ENCODE measurements at places on chromosomes 1 and 21.

- no peak for DNase-seq
These were observed 2.7 kb downstream of the IL10RB start for GRCh38 chr21:33268737-33269441.

DNA sequence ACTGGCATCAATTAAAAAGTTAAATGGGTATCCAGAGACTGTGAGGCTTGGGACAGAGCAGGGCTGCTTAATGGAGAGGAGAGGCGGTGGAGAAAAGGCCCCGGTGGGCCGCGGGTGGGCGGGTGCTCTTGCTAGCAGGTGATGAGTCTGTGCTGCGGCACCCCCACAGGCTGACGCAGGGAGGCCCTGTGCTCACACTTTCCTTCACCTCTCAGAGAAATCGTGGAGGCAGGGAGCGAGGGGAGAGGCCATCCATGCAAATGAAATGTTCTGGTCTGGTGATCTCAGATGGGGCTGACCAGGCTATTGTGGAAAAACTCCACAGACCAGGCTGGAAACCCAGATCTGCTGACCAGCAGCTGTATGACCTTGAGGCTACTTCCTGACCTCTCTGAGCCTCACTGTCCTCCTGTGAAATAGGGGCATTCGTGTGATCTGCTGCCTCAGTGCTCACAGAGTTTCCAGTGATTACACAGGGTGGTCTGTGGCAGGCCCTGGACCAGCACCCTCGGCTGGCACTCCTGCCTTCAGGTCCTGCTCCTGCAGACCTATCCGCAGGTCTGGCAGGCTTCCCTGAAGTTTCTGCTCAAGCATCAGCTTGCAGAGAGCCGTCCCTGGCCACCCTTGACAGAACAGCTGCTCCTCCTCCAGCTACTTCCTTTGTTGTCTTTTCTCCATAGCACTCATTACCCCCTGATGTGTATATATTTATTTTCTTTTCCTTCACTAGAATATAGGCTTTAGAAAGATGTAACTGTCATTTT is 89.2 kb downstream of the BEND5 start:
- DNase-seq, result no peak

GRCh38 chr1:36988741-36989193 is 45.5 kb downstream of the GRIK3 start:
- no peak for DNase-seq

DNA sequence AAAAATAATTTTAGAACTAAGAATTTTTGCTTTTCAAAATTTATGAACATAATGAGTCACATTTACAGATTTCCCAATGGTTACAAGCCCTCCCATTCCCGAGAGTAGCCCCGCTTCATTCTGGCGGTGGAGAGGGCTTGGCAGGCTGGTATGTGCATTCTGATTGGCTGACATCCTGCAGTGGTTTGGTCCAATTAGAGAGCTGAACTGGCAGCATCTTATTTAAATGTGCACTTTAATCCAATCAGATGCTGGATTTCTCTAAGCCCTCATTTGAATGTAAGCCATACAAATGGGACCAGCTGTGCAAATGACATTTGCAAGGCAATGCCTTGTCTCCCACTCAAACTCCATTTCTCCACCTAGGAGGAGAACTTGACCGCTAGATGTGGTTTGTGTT is 18.0 kb upstream of the TRIM17 start:
- DNase-seq, result no peak

GRCh38 chr1:205504311-205505075 is at the start of gene CDK18:
CDK18 (plus strand) TSS chr1:205504669; CDS start chr1:205523168, 18,499 bp downstream.
- DNase-seq, result peak; percentile 89

- DNase-seq, result no peak
These were observed 25.8 kb downstream of the KRTAP10-1 start for GRCh38 chr21:44514218-44514520.

GRCh38 chr1:82445132-82445531 is 644.4 kb downstream of the ADGRL2 start:
- no peak for DNase-seq

- DNase-seq, result peak; percentile 88
These were observed 3.9 kb upstream of the NUAK2 start for GRCh38 chr1:205325334-205325884.

- DNase-seq, result no peak
These were observed 851.2 kb upstream of the ADAMTS5 start for GRCh38 chr21:27817902-27818623.

- no peak for DNase-seq
These were observed 15.6 kb downstream of the PLPPR5 start for GRCh38 chr1:98988904-98989555.

DNA sequence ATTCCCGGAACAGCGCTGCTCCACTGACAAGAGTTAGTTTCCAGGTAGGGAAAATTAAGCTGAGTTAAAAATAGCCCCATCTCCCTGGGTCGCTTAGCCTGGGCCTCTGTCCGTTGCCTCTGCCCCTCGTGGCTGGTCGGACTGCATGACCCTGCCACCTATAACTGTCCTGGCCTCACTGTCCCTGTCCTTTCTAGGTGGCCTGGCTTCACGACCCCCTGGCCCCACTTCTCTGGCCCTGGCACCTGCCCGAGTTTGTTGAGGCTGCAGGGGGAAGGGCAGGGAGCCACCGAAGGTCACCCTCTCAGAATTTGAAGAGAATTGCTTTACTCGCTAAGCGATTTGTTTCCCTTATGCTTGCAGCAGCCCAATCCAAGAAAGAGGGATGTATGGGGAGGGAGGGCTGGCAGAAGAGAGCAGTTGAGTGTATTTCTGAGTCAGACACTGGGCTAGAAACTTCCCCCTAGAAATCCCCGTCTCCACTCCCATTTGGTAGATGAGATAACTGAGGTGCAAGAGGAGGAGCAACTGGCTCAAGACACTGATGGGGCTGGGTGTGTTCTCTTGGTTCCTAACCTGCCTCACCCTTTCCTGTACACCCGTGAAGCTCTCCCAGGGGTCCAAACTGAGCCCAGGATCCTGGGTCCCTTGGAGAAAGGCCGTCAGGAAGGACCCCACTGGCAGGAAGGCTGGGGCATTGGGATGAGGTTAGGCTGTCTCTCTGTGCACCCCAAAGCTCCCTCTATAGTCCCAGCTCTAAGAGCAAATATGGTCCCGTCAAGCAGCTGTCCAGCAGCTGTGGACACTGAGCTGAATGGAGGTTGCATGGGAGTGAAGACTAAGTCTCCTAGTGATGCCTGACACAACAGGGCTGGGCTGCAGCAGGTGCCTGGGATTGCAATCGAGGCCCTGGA is 2.9 kb upstream of the EDN2 start:
- DNase-seq, result no peak

DNA sequence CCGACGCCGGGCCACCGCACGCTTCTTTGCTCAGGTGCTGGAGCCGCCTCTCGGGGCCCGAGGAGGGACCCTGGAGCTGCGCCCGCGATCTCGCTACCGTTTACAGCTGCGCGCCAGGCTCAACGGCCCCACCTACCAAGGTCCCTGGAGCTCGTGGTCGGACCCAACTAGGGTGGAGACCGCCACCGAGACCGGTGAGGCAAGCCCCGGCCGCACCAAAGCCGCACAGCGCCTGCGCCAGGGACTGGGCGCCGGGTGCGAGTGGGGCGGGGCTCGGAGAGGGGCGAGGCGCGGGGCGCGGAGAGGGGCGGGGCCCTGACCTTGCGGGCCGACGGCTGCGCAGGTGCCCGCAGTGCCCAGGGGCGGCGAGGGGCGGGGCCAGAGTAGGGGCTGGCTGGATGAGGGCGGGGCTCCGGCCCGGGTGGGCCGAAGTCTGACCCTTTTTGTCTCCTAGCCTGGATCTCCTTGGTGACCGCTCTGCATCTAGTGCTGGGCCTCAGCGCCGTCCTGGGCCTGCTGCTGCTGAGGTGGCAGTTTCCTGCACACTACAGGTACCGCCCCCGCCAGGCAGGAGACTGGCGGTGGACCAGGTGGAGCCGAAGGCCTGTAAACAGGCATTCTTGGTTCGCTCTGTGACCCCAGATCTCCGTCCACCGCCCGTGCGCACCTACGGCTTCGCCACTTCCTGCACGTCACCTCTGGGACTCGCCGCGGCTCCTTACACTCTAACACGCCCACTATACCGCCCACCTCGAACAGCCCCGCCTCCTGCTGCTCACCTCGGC is 9.8 kb upstream of the CDC20 start:
- DNase-seq, result peak; percentile 91

- no peak for DNase-seq
These were observed 180.8 kb upstream of the CACYBP start for GRCh38 chr1:174818951-174819350.

- DNase-seq, result no peak
These were observed 16.1 kb upstream of the MYCL start for GRCh38 chr1:39917825-39918224.

DNA sequence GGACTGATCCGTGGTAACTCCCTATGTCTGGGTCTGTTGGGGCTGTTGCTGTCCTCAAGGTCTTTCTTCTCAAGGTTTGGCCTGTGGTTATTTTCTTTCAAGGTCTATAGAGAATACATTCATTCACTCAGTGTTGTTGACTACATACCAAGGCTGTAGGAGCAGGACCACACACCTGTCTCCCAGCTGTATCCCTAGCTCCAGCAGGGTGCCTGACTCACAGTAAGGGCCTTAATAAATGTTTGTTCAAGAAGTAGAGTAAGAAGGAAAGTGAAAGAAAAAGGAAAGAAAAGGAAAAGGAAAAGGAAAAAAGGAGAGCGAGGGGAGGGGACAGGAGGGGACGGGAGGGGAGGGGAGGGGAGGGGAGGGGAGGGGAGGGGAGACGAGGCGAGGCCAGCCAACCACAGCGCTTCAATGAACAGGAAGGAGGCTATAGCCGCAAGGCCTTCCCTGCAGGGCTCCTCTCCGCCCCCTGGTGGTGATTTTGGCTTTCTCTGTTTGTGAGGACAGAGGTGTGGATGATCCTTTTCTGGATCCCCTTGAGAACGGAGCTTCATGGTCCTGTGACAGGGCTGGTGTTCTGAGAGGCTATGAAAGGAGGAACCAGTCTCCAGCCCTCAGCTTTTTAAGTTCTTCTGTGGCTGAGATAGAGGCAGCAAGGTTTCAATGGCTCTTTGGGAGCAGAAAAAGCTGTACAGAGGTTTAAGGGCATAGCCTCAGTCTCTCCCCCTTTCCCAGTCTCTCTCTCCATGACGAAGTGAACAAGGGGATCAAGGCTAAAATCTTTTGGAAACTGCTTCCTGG is 30.6 kb upstream of the LCE5A start:
- DNase-seq, result no peak

GRCh38 chr1:115091572-115091971 is 2.3 kb upstream of the TSPAN2 start:
- no peak for DNase-seq

DNA sequence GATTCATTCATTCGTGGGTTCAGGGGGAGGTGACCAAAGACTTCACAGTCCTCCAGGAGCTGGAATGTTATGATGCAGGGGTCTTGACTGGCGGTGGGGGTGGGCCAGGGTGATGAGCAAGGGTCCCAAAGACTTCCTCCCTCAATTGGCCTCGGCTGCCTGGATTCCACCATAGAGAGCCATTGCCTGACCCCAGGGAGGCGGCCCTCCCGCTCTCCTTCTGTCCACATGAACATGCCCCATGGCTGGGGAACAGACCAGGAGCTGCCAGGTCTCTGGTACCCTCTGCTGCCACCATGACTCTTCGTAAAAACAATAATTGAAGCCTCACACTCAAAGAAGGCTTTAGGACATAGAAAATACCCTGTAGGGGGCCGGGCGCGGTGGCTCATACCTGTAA is 102.5 kb upstream of the CASZ1 start:
- no peak for DNase-seq

DNA sequence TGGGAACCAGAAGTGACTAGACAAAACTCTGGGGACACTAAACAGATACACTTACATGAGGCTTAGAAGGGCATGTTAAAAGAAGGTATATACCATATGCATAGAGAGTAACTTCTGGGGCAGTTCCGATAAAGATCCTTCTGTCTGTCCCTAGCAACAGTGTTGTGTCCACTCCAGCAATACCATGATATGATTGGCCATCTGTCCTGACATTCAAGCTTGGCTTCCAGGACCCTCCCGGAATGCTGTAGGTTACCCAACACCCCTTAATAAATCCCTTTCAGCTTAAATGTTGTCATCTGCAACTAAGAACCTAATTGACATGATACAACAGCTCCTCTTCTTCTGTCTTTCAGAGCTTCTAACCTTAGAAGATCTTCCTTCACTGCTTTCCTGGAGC is 307.7 kb downstream of the OMA1 start:
- no peak for DNase-seq

DNA sequence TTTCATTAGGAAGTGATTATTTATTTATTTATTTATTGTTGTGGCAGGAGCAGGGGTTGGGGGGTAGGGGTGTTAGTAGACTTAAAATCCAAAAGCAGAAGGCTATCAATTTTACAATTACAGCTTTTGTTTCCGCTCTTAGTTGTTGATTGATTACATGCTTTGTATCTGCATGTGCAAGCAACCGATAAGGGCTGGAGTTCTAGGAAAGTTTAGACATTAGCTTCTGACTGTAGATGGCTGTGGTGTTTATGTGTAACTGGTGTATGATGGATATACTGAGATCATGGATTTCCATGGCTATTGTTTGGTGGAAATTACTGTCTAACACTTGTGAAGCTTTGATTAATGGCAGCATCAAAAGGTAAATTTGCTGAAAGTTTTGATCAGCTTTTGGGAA is 2.8 kb downstream of the ST6GALNAC5 start:
- no peak for DNase-seq

DNA sequence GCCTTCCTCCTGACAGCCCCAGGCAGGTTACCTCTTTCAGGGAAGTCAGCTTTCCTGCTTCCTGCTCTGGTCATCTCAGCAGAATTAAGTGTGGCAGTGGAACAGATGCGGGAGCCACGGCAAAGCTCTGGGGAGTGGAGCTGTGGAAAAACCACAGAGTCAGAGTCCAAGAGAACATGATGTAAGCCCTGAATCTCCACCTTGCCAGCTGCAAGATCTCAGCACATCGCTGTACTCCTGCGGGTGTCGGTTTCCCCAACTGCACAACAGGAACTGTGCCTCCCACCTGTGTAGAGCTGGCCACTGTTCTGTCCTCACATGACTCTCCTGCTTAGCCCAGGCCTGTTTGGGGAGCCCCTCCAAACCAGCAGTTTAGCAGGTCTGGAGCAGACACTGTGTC is 123.7 kb downstream of the MATN1 start:
- DNase-seq, result no peak

DNA sequence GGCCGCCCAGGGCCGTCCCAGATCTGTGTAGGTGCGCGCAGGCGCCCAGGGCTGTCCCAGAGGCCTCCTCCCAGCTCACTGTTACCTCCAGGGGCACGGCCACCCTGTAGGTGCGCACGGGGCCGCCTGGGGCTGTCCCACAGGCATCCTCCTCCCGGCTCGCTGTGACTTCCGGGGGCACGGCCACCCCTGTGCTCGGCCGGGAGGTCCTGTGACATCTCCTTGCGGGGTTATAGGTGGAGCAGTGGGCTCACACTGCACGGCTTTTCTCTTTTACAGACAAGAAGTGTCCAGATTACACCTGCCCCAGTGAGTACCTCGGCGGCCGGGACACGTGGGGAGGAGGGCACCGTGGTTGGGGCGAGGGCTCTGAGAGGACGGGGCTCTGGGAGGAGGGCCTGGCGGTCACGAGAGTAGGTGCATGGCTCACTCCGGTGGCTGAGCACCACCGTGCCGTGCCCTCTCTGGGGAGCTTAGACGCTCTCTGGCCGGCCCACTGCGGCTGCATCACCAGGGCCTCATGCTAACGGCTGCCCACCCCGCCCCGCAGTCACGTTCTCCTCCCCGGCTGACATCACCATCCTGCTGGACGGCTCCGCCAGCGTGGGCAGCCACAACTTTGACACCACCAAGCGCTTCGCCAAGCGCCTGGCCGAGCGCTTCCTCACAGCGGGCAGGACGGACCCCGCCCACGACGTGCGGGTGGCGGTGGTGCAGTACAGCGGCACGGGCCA is 21.4 kb downstream of the COL6A1 start:
- peak; percentile 86 for DNase-seq
